Parietal lobe (tissue), 2 donors: ENCODE measurements at places on chromosomes 12 and 14. TPM values are rescaled to one million over a fixed set of nuclear protein-coding genes. Genes with fewer than 3 reads are reported as not detected.

The ACVRL1 gene
- 6.6 TPM for total RNA-seq

The KITLG gene
- total RNA-seq, result 70.4 TPM

The GYS2 gene
- total RNA-seq, result not detected

The CCDC77 gene
- total RNA-seq, result 39.1 TPM

The BEST3 gene
- 6.6 TPM for total RNA-seq

The NANOG gene
- total RNA-seq, result under 0.01 TPM

The MAP3K9 gene
- 26.3 TPM for total RNA-seq

The NRDE2 gene
- 35.4 TPM for total RNA-seq
